ENCODE measurements at places on chromosomes 7 and 10.
A peak's percentile ranks its signal among the peaks of the same experiment; 100 is the strongest.

GRCh38 chr10:59227136-59227673 lies 50.8 kb downstream of the PHYHIPL start:
- DNase-seq: peak; percentile 27

GRCh38 chr10:86207226-86207625 lies 159.4 kb downstream of the GRID1 start:
- no peak for DNase-seq

- DNase-seq: no peak
Measured at GRCh38 chr7:116552602-116553001, 27.8 kb downstream of the CAV1 start.

- no peak for DNase-seq
Measured at GRCh38 chr10:6153845-6154244, 48.9 kb upstream of the PFKFB3 start.

DNA sequence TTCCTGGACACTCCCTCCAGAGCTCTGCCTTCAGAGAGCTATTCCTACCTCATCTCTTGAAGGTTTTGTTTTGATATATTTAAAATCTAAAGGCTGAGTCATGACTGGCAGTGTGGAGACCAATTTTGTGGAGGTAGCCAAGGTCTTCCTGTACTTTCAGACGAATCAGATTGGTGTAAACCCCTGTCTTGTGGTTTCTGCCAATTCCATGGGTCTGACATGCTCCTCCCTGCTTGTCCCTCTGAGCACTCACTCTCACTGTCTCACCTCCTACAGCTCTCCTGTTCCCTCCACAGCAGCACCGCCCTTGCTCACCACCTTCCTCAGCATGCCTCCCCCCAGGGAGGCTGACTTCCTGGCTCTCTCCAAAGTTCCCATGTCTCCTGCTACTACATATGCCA lies 179.8 kb downstream of the NPSR1 start:
- DNase-seq: no peak

GRCh38 chr7:76238326-76238725 lies 36.6 kb downstream of the SRRM3 start:
- no peak for DNase-seq

GRCh38 chr10:6504296-6504695 lies 75.8 kb downstream of the PRKCQ start:
- no peak for DNase-seq

GRCh38 chr7:646487-646886 lies 80.0 kb upstream of the DNAAF5 start:
- no peak for DNase-seq

- DNase-seq: no peak
Measured at GRCh38 chr10:78378192-78378591, 344.5 kb downstream of the RPS24 start.

GRCh38 chr7:44447874-44448425 lies 42.5 kb downstream of the NUDCD3 start:
- no peak for DNase-seq

GRCh38 chr7:49563693-49564378 lies 209.6 kb upstream of the VWC2 start:
- DNase-seq: no peak

DNA sequence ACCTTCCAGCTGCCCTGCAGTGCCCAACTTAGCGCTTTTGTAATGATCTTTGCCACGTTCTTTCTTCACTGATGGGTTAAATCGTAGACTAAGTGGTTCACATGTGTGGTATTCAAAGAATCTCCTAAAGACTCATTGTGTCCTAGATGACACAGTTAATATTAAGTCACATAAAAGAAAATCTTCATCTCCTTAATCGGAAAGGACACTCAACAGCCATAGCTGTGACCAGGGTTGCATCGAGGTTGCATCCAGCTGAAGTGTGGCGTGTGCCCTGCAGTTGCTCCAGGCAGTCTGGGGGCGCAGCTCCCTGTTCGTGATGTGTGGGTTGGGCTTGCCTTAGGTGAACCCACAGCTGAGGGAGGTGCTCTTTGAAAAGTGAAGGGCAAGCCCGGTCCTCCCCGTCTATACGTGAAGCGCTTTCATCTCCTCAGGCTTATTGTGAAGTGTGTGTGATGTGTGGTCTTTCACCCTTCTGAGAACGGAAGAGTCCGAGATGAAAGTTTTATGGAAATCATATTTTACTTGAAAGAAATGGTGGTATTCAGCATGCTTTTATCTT lies 122.7 kb downstream of the TRRAP start:
- no peak for DNase-seq

DNA sequence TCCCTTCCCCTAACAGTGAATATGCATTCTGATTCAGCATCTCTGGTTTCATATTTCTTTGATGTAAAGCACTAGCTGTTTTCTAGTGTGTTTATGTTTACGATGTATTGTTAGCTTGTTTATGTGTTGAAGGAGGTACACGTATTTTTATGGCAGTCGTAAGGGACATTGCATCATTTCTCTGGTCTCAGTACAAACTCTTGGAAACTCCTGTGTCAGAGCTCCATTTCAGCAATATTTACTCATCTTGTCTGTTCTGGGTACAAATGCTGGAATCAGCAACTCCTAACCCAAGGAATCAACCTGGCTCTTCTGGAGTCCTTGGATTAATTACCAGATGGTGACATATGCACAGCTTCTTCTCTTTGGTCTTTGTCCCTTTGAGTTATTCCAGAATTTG lies 270.0 kb upstream of the PLXDC2 start:
- no peak for DNase-seq

DNA sequence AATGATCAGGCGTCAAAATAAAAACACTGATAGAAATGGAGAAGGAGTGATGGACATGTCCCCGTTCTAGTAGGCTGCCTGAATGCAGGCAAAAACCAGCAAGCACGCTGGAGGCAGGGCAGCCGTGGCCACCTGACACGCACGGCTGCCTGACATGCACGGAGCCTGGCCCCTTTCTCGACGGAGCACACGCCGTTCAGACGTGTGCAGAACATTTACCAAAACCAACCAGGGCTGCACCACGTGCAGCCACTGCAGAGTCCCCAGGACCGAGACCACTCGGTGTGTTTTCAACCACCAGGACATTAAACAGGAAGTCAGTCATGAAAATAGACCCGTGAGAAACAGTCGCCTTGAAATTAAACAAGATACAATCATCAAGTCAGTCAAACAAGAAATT lies 61.9 kb upstream of the NKX6-2 start:
- DNase-seq: no peak

DNA sequence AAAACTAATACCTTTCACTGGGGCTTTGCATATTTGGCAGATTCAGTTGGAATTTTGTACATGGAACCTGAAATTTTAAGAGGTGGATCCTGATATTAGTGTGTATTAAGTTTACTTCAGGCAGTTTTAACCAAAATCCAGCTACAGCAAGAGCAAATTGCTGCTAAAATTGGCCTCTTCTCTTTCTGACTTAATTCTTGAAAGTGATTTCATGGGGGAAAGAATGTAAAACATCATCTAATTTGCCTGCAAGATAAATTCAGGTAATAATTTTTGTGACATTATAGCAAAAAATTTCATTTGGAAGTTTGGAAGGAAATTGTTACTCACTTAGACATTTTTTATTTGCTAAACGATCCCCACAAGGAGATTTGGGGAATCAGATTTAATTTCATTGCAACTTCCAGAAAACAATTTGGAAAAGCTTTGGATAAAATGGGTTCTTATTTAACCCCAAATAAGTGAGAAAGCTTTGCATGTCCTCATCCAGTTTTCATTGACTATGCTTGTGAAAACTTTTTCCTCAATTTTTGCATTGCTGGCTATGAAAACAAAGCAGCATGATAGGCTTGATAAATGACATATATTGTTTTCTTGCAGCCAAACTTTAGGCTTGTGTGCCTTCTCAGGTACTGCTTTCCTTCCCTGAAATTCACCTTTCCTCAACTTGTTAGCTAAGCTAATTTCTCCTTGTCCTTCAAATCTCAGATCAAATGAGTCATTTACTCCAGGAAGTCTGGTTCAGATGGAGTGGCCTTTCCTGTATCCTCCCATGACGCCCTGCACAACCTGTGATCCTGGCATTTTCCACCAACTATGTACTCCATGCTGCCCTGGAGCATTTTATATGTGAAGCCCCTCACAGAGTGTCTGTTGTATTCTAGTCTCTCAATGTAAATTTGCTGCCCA lies 27.4 kb upstream of the ZNF438 start:
- DNase-seq: no peak

GRCh38 chr7:139592801-139593461 lies 69.4 kb downstream of the CLEC2L start:
- DNase-seq: no peak

DNA sequence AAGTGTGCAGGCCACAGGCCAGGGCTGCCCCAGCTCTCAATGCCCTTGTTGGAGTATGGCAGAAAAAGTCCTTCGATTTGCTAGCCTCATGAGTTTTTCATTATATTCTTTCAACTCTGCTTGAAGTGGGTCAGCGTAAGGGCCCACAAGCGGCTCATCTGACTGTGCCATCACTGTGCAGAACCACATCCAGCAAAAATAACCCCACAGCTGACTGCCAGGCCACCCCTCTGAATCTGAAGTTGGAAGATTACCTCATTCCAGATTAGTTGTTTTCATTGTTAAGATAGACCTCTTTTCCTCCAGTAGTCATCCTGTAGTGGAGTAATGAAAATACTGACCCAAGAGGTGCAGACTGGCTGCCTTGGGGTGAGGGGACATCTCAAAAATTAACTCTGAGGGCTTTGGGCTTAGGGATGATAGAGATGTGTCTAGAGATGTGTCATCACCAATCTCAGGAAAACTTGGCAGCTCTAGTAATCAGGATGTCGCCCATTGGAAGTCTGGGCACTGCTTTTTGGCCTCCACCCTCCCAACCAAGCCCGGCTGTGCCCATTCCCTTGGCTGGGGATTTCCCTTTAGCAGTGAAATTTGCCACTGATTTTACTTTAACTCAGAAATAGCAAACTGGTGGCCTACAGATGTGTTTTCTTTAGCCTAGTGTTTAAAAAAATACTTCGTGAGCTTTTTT lies 164.3 kb downstream of the LCOR start:
- DNase-seq: no peak

GRCh38 chr7:213324-213993 lies 21.1 kb downstream of the FAM20C start:
- DNase-seq: no peak
